ENCODE measurements at places on chromosomes 5 and 9.

- peaks cover 16% of the 10 kb centered on the region for H3K4me1 ChIP-seq
- no peaks in the 10 kb centered on the region for H3K27me3 ChIP-seq
- H3K27ac ChIP-seq: peak overlapping the region; percentile 29
- peaks cover 28% of the 10 kb centered on the region for H3K36me3 ChIP-seq
- no peak overlapping the region for H3K4me3 ChIP-seq
- DNase-seq: no peak
These were observed 52.4 kb downstream of the USP20 start for GRCh38 chr9:129887334-129888292.

- no peak overlapping the region for H3K4me3 ChIP-seq
- H3K36me3 ChIP-seq: no peaks in the 10 kb centered on the region
- no peak for DNase-seq
- peaks cover 5% of the 10 kb centered on the region for H3K4me1 ChIP-seq
- no peak overlapping the region for H3K27ac ChIP-seq
These were observed 309.5 kb downstream of the PDE4D start for GRCh38 chr5:59583810-59584562.

DNA sequence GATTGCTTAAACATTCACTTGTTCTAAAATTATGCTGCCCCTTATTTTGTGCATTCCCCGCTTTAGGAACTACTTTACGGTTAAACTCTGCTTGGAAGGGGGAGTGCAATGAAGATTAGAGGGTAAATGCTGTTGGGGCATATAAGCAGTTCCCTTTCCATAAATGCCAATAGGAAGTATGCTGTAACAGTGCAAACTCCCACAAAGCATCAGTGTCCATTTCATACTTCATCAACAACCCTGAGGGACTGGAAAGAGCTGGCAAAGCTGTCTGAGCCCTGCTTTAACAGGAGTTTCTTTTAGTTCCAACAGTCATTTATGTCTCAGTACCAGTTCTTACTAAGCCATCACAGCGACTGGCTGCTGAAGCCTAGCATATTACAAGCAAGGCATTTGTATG, 1.8 kb downstream of the ACTL7A start:
- peaks cover 2% of the 10 kb centered on the region for H3K4me1 ChIP-seq
- no peaks in the 10 kb centered on the region for H3K27me3 ChIP-seq
- H3K4me3 ChIP-seq: no peak overlapping the region
- H3K36me3 ChIP-seq: no peaks in the 10 kb centered on the region
- DNase-seq: no peak

GRCh38 chr5:9932770-9933169, 302.6 kb upstream of the TAS2R1 start:
- no peak overlapping the region for H3K27ac ChIP-seq
- H3K36me3 ChIP-seq: no peaks in the 10 kb centered on the region
- H3K27me3 ChIP-seq: no peaks in the 10 kb centered on the region

GRCh38 chr5:135253601-135254178, 145.3 kb downstream of the MACROH2A1 start:
- DNase-seq: no peak
- no peak overlapping the region for H3K4me3 ChIP-seq

DNA sequence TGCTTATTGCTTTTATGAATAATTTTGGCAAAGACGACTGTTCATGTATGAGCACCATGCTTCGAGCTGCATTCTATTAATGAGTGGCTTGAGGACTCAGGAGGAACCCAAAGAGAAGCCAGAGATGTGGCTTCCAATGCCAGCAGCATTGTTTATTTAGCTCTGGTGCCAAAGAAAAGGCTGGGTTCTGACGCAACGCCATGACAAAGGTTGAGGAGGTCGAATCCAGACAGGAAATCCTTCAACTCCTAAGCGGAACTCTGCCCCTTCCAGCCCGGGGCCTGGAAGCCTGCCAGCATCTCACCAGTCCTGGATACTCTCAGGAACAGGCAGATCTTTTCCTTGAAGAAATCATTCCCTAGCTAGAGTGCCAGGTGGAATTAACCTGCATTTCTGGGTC, 104.4 kb downstream of the ARHGAP26 start:
- no peaks in the 10 kb centered on the region for H3K4me1 ChIP-seq
- H3K27me3 ChIP-seq: no peaks in the 10 kb centered on the region
- DNase-seq: no peak
- no peak overlapping the region for H3K4me3 ChIP-seq

GRCh38 chr5:126778675-126779403, 1.9 kb downstream of the LMNB1 start:
- DNase-seq: peak; percentile 18
- peak overlapping the region; percentile 64 for H3K27ac ChIP-seq
- peaks cover 3% of the 10 kb centered on the region for H3K36me3 ChIP-seq
- H3K4me3 ChIP-seq: peak overlapping the region; percentile 84
- no peaks in the 10 kb centered on the region for H3K27me3 ChIP-seq

DNA sequence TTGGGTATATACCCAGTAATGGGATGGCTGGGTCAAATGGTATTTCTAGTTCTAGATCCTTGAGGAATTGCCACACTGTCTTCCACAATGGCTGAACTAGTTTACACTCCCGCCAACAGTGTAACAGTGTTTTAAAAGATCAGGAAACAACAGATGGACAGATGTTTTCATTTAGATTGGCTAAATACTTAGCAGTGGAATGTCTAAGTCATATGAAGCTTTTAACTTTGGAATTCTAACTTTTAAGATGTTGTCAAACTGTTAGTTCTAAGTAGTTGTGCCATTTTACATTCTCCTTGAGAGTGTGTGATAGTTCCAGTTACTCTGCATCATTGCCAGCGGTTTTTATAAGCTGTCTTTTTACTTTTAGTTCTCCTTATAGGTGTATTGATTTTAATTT, 688.8 kb downstream of the SEMA5A start:
- no peak for DNase-seq
- no peaks in the 10 kb centered on the region for H3K27me3 ChIP-seq
- no peaks in the 10 kb centered on the region for H3K36me3 ChIP-seq
- H3K4me3 ChIP-seq: no peak overlapping the region

- no peak overlapping the region for H3K4me3 ChIP-seq
- H3K27me3 ChIP-seq: no peaks in the 10 kb centered on the region
- DNase-seq: no peak
- H3K36me3 ChIP-seq: peaks cover 49% of the 10 kb centered on the region
- H3K4me1 ChIP-seq: no peaks in the 10 kb centered on the region
These were observed 75.1 kb downstream of the AMBP start for GRCh38 chr9:114002986-114003350.

DNA sequence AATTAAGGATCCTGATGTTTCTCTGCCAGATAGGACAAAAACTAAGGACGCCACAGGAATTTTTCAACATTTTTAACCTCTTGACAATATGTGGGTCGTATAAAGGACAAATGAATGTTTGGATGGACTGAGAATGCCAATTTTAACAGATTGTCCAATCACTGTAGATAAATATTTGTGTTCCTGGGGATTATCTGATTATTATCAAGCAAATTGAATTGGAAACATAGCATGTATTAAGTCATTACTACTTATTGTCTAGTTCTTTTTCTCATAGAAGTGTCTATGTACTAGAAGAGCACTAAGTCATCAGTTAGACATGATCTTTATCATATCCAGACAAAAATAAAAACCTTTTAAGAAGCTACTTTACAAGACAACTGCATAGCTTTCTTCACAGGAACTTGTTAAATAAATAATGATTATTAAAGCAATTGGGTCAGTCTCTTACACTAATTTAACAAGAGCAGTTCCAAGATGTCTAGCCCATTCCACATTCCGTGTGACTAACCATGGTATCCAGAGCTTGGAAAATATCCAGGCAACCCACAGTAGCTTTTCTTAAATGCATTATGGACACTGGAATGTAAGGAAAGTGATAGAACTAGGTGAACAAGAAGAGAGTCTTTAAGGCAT, 127.5 kb upstream of the CDKN2B start:
- H3K4me1 ChIP-seq: no peaks in the 10 kb centered on the region
- no peak overlapping the region for H3K4me3 ChIP-seq
- H3K27me3 ChIP-seq: no peaks in the 10 kb centered on the region
- no peak overlapping the region for H3K27ac ChIP-seq

DNA sequence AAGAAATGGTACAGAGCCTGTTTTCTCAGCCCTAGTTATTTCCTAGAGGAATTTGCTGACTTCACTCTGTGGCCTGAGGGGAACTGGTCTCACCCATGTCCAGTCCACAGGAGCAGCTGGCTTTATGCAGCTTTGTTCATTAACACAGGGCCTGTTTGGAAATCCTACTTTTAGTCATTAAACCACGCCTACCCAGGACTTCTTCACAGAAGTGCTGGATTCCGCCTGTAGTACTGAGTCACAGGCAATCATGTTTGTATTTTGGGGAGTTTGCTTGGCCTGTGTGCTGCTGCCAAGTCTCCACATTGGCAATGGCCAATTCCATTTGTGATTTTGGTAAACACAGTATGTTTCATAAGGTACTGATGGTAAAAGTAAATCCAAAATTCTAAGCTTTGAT, 52.8 kb downstream of the CTNND2 start:
- H3K4me3 ChIP-seq: no peak overlapping the region
- DNase-seq: no peak
- H3K27ac ChIP-seq: no peak overlapping the region
- peaks cover 2% of the 10 kb centered on the region for H3K4me1 ChIP-seq
- H3K27me3 ChIP-seq: no peaks in the 10 kb centered on the region

- no peaks in the 10 kb centered on the region for H3K36me3 ChIP-seq
- H3K4me3 ChIP-seq: no peak overlapping the region
- no peak overlapping the region for H3K27ac ChIP-seq
- H3K4me1 ChIP-seq: no peaks in the 10 kb centered on the region
- no peaks in the 10 kb centered on the region for H3K27me3 ChIP-seq
These were observed 264.1 kb downstream of the CD180 start for GRCh38 chr5:66932457-66932856.

GRCh38 chr5:157455057-157455456, 5.0 kb upstream of the NIPAL4 start:
- H3K4me1 ChIP-seq: peaks cover 7% of the 10 kb centered on the region
- no peak overlapping the region for H3K27ac ChIP-seq
- H3K4me3 ChIP-seq: no peak overlapping the region
- DNase-seq: no peak

- H3K4me1 ChIP-seq: no peaks in the 10 kb centered on the region
- no peak overlapping the region for H3K4me3 ChIP-seq
- no peak overlapping the region for H3K27ac ChIP-seq
- no peaks in the 10 kb centered on the region for H3K27me3 ChIP-seq
- DNase-seq: no peak
- H3K36me3 ChIP-seq: peaks cover 84% of the 10 kb centered on the region
These were observed 64.8 kb downstream of the ERCC6L2 start for GRCh38 chr9:95940265-95940664.

DNA sequence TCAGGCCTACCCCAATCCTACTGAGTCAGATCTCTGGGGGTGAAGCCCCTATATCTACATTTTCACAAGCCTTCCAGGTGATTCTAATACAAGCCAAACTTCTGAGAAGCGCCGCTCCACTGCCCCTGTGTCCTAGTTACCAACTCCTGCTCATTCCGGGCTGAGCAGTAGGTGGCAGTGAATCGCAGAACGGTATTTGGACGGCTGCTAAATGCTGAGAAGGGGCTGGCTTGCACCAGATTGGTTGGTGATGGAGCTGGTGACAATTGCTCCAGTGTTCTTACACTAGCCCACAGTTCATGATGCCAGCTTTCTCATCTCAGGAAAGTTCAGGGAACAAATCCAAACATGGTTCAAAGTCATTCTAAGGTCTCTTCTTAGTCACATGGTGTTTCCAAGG, 31.1 kb upstream of the FGF1 start:
- no peak overlapping the region for H3K4me3 ChIP-seq
- H3K4me1 ChIP-seq: no peaks in the 10 kb centered on the region
- DNase-seq: no peak
- no peaks in the 10 kb centered on the region for H3K36me3 ChIP-seq
- H3K27ac ChIP-seq: no peak overlapping the region

GRCh38 chr5:41856644-41857491, 13.4 kb downstream of the OXCT1 start:
- no peak overlapping the region for H3K27ac ChIP-seq
- H3K4me3 ChIP-seq: no peak overlapping the region
- peak; percentile 69 for DNase-seq
- no peaks in the 10 kb centered on the region for H3K4me1 ChIP-seq
- peaks cover 8% of the 10 kb centered on the region for H3K36me3 ChIP-seq

GRCh38 chr5:1376981-1377380, 32.1 kb upstream of the CLPTM1L start:
- H3K36me3 ChIP-seq: peaks cover 2% of the 10 kb centered on the region
- H3K4me3 ChIP-seq: no peak overlapping the region
- H3K27ac ChIP-seq: no peak overlapping the region
- H3K27me3 ChIP-seq: peaks cover 42% of the 10 kb centered on the region
- DNase-seq: no peak
- H3K4me1 ChIP-seq: no peaks in the 10 kb centered on the region

DNA sequence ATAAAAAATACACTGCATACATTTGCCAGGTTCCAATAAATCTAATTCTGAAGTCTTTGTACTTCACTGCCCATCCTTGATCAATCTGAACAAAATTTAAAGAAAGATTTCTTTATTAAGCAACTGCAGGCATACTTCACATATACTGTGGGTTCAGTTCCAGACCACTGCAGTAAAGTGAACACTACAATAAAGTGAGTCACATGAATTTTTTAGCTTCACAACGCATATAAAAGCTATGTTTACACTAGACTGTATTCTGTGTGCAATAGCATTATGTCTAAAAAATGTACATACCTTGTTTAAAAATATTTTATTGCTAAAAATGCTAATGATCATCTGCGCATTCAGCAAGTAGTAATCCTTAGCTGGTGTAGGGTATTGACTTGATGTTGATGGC, 52.1 kb downstream of the SSBP2 start:
- DNase-seq: no peak
- no peak overlapping the region for H3K27ac ChIP-seq
- H3K36me3 ChIP-seq: peaks cover 54% of the 10 kb centered on the region
- H3K27me3 ChIP-seq: no peaks in the 10 kb centered on the region

GRCh38 chr5:169128679-169129078, 172.3 kb downstream of the SLIT3 start:
- no peak overlapping the region for H3K4me3 ChIP-seq
- no peak overlapping the region for H3K27ac ChIP-seq
- H3K4me1 ChIP-seq: peaks cover 14% of the 10 kb centered on the region
- H3K27me3 ChIP-seq: no peaks in the 10 kb centered on the region

- DNase-seq: peak; percentile 12
- peaks cover 4% of the 10 kb centered on the region for H3K27me3 ChIP-seq
- H3K4me1 ChIP-seq: peaks cover 8% of the 10 kb centered on the region
- no peaks in the 10 kb centered on the region for H3K36me3 ChIP-seq
- peak overlapping the region; percentile 90 for H3K4me3 ChIP-seq
- H3K27ac ChIP-seq: no peak overlapping the region
These were observed 681 bp downstream of the F2R start for GRCh38 chr5:76716456-76717157.

DNA sequence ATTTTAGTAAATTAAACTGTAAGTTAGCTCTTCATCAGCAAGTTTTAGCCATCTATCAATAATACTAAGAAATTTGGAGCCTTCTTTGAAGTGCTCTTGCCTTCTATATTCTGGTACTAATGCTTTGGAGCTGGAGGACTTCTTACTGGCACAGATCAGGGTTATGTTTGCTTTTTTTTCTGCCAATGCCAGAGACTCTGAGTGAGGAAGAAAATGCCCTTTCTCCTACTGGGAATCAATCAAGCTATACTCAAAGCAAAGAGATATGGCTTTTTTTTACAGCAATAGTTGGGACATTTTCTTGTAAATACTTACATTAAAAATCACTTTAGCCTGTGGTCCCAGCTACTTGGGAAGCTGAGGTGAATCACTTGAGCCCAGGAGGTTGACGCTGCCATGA, 4.3 kb downstream of the HSDL2 start:
- no peak overlapping the region for H3K4me3 ChIP-seq
- H3K4me1 ChIP-seq: no peaks in the 10 kb centered on the region
- no peak for DNase-seq
- no peak overlapping the region for H3K27ac ChIP-seq
- H3K27me3 ChIP-seq: no peaks in the 10 kb centered on the region
- H3K36me3 ChIP-seq: no peaks in the 10 kb centered on the region

- H3K27ac ChIP-seq: no peak overlapping the region
- H3K36me3 ChIP-seq: no peaks in the 10 kb centered on the region
- no peak for DNase-seq
- H3K27me3 ChIP-seq: no peaks in the 10 kb centered on the region
- H3K4me1 ChIP-seq: peaks cover 3% of the 10 kb centered on the region
- no peak overlapping the region for H3K4me3 ChIP-seq
These were observed 12.7 kb downstream of the IRF1 start for GRCh38 chr5:132477784-132478365.
